SJCRH30 (cell line): ENCODE measurements at places on chromosomes 3 and 15. TPM values are rescaled to one million over a fixed set of nuclear protein-coding genes. Genes with fewer than 3 reads are reported as not detected.
A peak's percentile ranks its signal among the peaks of the same experiment; 100 is the strongest.

The TICRR gene
- total RNA-seq, result 24.9 and 27.2 TPM in 2 replicates

DNA sequence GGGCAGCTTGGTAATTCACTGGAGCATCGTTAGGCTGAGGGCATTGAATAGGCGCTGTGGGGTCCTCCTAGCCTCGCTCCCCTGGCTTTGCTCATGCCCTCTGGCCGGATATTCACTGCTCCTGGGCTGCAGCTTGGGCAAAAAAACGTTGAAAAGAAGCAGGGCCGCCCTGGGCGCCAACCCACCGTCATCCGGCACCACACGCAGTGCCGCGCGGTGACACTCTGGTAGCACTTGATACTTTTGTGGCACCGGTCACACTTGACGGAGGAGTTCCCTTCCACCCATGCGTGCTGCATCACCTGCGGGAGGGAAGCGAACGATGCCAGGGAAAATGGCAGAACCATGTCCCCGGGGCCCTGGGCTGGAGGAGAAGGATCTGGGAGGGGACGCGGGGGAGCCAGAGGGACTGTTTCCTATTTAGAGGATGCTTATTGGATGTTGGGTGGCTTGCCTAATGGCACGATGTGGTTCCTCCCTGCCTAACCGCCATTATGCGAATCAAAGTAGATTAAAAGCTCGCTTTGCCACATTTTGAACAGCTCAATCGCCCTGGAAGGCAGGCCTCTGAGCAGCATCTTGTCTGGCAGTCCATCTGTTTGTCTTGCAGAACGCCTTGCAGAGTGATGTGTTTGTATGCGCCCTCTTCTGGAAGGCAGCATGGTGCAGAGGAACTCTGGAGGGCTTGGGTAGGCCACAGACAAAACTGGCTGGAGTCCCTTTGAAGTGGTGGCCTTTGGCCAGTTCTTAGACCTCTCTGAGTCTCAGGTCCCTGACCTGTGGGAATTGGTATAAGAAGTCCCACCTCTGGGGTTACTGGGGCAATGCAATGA lies 93.2 kb downstream of the DGKG start:
- no peak overlapping the region for H3K4me3 ChIP-seq
- no peak overlapping the region for H3K27ac ChIP-seq
- DNase-seq, result no peak
- no peaks in the 10 kb centered on the region for H3K36me3 ChIP-seq
- no peaks in the 10 kb centered on the region for H3K27me3 ChIP-seq

DNA sequence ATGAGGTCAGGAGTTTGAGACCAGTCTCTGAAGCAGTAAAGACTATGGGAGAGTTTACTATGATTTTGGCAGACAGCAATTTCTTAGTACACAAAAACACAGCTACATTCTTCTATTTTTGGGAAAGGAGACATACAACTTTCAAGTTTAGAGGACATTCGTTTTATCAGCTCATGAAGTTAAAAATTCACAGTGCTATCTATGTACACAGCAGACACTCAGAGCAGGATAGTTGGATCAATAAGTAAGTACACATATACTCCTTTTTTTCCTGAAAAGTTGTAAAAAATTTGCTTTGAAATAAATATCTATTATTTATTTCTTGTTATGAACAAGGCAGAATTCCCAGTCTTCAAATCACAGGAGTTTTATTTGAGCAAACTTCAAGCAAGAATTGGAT lies 159.7 kb downstream of the SERPINI1 start:
- H3K36me3 ChIP-seq, result no peaks in the 10 kb centered on the region
- no peak overlapping the region for H3K27ac ChIP-seq
- H3K4me1 ChIP-seq, result no peaks in the 10 kb centered on the region
- no peak overlapping the region for H3K4me3 ChIP-seq

DNA sequence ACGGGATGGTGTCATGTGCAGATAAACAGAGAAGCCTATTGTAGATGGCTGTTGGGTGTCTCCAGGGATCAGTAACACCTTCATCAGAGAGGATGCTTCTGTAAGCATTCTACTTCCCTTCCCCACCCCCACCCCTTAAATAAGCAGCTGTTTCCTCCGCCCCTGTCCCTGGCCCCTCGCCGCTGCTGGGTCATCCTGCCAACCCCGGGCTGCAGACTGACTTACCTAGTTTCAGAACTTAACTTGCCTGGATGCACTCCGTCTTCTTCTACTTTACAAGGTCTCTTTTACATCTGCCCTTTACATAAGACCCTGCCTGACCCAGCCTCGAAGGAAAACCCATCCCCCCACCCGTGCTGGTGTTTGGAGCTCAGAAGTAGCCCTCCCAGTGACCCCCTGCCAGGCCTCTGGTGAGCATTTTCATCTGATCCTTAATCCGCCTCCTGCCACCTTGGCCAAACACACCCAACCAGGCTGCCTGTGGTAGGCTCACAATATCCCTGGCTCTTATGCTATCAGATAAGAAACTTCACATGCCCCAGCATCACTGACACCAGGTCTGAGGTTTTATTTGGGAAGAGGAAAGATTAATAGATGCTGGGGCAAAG lies 103.0 kb upstream of the HES1 start:
- no peak overlapping the region for H3K27ac ChIP-seq
- DNase-seq, result peak; percentile 55
- H3K36me3 ChIP-seq, result no peaks in the 10 kb centered on the region
- no peak overlapping the region for H3K4me3 ChIP-seq
- H3K4me1 ChIP-seq, result peaks cover 24% of the 10 kb centered on the region
- H3K27me3 ChIP-seq, result no peaks in the 10 kb centered on the region

DNA sequence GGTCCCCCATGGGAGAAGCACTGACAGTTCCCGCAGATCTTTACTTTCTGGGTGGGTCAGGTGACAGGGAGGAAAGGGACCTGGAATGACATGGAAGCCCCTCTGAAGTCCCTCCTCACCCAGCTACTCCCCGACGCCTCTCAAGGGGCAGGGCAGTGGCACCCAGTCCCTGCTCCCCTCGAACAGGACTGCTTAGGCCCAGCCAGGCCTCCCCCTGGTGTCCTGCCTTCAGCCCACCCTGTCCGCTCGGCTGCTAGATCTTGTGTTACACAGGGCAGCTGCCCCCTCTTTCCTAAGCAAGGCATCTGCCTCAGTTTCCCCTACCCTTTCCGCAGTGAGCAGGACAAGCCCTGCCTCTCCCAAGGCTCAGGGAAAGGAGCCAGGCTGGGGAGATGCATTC lies 226.5 kb downstream of the XXYLT1 start:
- DNase-seq, result no peak
- no peak overlapping the region for H3K27ac ChIP-seq
- H3K27me3 ChIP-seq, result no peaks in the 10 kb centered on the region
- no peaks in the 10 kb centered on the region for H3K36me3 ChIP-seq
- H3K4me3 ChIP-seq, result no peak overlapping the region
- H3K4me1 ChIP-seq, result no peaks in the 10 kb centered on the region; the same call in 1 of the 2 replicates
